ENCODE measurements at places on chromosomes 1 and 21.
A peak's percentile ranks its signal among the peaks of the same experiment; 100 is the strongest.

GRCh38 chr21:19045876-19046275 is 642.3 kb upstream of the TMPRSS15 start:
- peak; percentile 18 for DNase-seq

DNA sequence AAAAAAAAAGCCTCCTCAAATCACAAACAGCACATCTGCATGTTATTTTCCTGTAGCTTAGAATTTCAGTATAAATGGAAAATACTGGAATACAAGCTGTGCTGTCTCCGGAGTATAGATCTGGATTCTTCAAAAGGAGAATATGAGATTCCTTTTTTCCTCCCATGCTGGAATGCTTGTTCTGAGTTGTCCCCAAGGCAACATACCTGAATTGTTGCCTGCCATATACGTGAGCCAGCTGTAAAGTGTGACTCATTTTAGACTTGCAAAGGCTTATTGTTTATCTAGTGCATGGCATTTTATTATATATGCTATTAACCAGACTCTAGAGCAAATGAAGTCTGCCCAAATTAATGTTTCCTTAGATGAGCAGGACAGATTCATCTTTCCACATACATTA is 95.0 kb upstream of the C1orf105 start:
- no peak for DNase-seq

DNA sequence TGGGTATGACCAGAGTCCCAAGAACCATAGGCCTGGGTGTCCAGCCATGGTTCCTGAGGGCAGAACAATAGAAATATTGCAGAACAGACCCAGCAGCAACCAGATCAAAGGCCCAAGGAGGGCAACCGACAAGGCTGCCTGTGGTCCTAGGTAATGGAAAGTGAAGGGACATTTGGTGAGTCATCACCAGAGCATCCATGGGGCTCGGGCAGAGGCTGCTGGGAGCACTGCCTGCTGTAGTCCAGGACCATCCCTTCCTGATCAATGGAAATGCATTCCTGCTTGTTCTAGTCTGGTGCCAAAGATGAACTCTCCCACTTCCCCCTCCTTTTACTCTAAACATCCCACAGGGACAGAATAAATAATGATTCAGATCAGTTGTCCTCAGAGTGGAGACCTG is 172.8 kb upstream of the CACNA1E start:
- no peak for DNase-seq

DNA sequence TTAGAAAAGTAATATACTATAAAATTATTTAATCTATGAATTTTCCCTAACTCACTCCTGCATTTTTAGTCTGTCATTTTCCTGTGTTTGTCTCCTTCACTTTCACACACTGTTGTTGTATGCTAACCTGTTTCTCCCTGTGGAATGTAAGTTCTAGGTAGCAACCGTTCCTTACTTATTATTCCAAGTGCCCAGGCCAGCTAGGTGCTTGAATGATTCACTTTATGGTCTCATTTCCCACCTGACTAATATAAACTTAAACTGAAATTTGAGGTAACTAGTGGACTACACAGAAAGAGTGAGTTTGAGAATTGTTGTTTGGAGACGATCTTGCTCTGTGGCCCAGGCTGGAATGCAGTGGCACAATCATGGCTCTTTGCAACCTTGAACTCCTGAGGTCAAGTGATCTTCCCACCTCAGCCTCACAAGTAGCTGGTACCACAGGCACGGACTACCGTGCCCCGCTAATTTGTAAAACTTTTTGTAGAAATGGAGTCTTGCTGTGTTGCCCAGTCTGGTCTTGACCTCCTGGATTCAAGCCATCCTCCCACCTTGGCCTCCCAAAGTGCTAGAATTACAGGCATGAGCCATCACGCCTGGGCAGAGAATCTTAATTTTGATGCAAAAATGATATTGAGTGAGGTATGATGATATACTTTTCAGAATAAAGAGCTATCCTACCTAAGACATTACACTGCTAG is 1.9 kb downstream of the ZYG11B start:
- no peak for DNase-seq

DNA sequence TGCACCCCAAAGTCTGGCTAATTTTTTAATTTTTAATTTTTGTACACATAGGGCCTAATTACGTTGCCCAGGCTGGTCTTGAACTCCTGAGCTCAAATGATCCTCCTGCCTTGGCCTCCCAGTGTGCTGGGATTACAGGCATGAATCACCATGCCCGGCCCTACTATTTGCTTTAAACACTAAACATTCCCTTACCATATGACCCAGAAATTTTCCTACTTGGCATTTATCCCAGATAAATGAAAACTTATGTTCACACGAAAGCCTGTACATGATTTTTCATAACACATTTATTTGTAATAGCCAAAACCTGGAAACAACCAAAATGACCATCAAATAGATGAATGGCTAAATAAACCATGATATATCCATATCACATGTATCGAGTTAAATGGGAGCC is 35.8 kb downstream of the NDUFS5 start:
- no peak for DNase-seq

DNA sequence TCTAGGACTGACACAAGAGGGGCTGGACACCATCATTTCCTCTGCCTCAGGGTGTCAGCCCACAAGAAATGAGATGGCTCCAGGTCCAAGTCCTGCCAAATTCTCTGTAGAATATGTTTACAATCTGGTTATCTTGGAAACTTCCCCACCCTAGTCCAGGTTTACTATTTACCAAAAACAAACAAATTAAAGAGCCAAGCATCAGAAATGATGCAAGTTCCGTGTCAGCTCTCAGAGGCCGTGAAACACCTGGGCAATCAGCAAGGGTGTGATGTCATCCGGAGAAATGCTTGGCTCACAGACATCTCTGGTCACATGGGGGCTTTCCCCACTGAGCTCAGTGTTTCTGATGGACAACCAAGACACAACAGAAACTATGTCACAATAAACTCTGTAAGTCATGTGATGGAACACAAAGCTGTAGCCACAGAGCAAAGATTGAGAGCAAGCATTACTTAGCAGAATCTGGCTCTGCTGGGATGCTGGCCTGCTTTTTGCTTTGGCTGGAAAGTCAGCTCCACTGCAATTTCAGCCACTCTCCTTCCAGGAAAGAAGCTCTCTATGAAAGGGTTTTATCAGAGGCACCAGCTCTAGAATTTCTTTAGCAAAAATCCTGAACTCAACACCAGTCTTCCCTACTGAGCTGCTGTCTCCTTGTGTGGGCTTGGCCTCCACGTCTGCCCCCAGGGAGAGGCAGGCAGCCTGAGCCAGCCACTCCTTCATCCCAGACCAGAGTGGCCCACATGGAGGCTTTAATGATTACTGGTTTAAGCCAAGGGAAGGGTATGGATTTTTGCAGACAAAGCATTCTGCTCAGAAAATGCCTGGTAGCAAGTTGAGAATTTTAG is 55.9 kb downstream of the NENF start:
- DNase-seq = peak; percentile 76

- DNase-seq = no peak
Measured at GRCh38 chr1:228207851-228208821, at the start of gene OBSCN. Gene OBSCN, plus strand, starts transcription at chr1:228208044. Its CDS starts 3,740 bp downstream, at chr1:228211784.

DNA sequence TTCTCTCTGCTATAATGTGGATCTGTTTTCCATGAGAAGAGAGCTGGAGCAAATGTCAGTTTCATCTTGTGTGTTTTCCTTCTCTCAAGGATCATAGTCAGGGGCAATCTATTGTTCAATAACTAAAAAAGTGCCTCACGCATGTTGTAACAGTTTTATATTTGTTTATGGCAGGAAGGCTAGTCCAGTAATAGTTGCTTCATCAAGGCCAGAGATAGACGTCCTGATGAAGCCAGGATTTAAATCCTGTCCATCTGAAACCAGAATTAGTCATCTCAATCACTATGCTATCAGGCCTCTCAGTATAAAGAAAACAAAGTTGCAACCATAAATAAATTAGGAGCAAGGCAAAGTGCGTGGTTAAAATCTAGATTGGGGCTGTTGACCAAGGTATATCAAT is 30.2 kb upstream of the DUSP10 start:
- no peak for DNase-seq

DNA sequence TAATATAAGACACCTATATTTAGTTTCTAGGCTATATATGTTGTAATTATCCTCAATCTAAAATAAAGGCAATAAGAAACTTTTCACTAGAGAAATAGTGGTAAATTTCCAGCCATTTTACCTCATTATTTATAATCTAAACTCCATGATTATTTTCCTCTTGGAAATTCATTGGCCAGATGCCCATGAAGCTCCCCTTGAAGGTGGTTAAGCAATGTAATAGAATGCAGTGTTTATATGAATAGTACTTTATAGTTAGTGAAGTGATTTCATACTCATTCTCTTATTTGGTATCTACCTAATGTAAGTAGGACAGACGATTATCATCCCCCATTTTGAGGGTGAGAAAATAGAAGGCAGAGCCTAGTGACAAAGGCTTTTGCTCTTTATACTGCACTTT is 26.5 kb downstream of the NFYC start:
- no peak for DNase-seq

DNA sequence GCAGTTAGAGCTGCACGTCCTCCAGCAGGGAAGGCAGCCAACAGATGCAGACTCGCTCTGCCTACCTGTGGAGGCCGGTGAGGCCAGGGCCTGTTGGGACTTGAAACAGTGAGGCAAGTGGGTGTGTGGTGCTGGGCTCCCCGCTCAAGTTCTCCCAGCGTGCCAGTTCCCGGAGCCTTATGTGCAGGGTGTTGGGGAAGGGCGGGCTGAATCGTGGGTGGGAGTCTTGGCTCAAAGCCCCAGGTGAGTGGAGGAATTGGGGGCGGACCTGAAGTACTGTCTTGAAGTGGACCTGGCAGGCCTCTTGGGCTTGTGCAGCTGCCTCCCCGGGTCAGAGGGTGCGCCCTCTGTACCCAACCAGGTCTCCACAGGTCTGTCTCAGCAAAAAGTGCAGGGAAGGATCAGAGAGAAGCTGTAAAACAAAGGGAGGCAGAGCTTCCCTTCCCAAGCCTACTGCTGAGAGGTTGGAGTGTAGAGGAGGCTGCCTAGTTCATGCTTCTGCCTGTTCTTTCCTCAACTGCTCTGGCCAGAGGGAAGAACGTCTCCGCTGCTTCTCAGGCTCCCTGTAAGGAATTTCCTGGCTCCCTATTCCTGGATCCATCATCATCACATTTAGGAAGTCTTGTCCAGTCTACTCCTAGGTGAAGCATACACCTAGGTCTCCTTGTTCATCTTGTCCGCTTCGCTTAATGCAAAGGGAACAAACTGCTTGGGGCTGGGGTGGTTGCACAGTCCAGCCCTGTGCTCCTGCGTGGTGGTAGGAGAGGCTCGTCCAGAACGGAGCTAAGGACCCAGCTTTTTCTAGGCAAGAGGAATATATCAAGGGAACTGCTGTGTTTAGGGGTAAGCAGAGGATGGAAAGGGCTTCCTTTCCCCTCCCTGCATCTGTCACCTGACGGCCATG is 14.9 kb downstream of the UTP11 start:
- DNase-seq = no peak

- no peak for DNase-seq
Measured at GRCh38 chr21:15742694-15743093, 12.9 kb downstream of the USP25 start.

DNA sequence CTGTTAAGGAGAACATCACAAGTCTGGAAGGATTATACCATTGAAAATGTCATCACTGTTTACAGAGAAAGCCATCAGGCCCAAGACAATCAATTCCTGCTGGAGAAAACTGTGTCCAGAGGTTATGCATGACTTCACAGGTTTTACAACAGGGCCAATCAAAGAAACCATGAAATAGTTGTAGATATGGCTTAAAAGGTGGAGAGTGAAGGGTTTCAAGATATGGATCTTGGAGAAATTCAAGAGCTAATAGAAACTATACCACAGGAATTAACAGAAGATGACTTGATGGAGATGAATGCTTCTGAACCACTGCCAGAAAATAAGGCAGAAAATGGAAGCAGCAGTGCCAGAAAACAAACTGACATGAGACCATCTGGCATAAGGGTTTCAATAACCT is 30.2 kb downstream of the USP1 start:
- DNase-seq = no peak
